ENCODE measurements at places on chromosomes 2 and 18. TPM values are rescaled to one million over a fixed set of nuclear protein-coding genes. Genes with fewer than 3 reads are reported as not detected.

GRCh38 chr2:88564402-88564801 lies 62.9 kb downstream of the EIF2AK3 start:
- DNase-seq, result no peak

- peak; percentile 81 for DNase-seq
These were observed 16.3 kb downstream of the DYNC2LI1 start for GRCh38 chr2:43790147-43790546.

DNA sequence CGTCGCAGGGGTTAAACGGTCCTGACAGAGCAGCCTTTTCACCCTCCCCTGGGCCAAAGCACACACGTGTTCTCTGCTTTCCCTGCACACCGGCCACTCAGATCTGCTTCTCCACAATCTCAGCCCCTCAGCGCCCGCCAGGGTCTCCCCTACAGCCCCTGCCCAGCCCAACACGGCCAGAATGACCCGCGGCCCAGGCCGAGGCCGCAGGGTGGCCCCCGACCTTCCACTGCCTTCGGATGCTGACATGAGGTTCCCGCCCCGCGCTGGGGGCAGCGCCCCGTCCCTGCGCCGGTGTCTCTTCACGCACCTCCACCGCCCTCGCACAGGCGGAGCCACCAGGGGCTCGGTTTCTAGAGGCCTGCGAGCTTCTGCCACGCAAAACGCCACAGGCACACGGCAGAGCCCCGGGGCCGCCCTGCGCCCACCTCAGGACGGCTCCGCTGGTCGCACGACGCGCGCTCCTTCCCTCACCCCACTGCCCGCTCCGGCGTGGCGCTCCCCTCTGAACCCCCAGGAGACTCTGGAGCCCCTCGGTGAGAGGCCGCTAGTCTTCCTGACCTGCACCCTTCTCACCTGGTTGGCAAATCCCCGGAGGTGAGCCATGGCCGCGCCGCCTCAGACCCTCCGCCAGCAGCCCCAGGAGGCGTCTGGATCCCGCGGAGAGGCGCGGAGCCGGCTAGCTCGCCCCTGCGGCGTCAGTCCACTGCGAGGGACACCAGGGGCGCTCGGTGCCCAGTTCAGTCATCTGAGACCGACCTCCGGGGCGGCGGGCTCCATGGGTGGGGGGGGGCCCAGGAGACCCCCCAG lies 749 bp downstream of the STK25 start:
- peak; percentile 48 for DNase-seq

- DNase-seq, result no peak
These were observed 471.0 kb upstream of the HNMT start for GRCh38 chr2:137493261-137493660.

GRCh38 chr2:37561615-37562569 lies 109.5 kb downstream of the CDC42EP3 start:
- no peak for DNase-seq

- DNase-seq, result no peak
These were observed 29.6 kb downstream of the ARHGAP25 start for GRCh38 chr2:68764041-68764805.

DNA sequence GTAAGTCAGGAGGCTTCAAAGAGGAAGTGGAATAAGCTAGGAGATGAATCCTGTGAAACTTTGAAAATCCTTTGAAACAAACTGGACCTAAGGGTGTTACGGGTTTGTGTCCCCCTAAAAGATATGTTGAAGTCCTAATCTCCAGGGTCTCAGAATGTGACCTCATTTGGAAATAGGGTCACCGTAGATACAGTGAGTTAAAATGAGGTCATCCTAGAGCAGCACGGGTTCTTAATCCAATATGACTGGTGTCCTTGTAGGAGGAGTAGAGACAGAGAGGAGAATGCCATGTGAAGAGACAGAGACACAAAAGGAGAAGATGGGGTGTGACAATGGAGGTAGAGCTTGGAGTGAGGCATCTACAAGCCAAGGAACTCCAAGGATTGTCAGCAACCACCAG lies 26.9 kb upstream of the NEB start:
- DNase-seq, result no peak

DNA sequence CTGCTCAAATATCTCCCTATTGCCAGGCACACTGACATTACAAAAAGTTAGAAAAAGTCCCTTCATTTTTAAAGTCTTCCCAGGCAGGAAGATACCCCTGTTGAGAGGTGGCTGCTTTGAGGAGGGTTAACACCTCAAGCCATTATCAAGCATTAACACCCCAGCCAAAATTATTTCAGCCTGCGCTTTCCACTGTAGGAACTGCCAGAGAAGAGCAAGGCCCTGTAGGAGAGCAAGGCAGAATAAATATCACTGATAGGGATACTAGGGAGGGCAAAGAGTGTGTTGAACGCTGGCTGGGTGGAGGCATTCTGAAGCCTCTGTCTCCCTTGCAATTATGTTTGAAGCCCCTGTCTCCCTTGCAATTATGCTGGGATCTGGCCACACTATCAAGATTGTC lies 1020.7 kb upstream of the CELF4 start:
- DNase-seq, result no peak

GRCh38 chr2:134537702-134538101 lies 181.1 kb downstream of the TMEM163 start:
- no peak for DNase-seq

DNA sequence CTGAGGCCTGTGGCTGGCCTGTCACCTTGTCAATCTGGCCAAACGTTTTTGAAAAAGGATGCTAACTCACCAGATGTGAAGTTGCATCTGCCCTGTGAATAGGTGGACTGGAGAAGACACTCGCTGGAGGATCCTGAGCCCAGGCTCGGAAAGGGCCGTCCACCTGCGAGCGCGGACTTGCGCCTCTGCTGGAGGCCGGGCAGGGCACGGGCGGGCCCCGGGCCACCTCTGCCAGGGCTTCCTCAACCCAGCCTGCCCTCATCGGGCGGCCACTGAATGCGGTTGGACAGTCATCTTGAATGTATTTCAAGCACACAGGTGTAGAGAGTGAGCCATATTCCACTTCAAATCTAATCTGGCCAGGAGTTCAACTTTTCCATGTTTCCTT lies 83.9 kb downstream of the FAM210A start:
- DNase-seq, result no peak

Gene CCDC141
- polyA plus RNA-seq, result 3.4 TPM

Gene SMYD1
- polyA plus RNA-seq, result 10.6 TPM

Gene DOCK10
- 43.7 TPM for polyA plus RNA-seq

Gene SPR
- polyA plus RNA-seq, result 6.6 TPM

Gene VWA3B
- polyA plus RNA-seq, result 6.5 TPM

Gene PRKRA
- 80.5 TPM for polyA plus RNA-seq

All from right lung (tissue), 10 donors.